ENCODE measurements at places on chromosomes 3 and 15.

DNA sequence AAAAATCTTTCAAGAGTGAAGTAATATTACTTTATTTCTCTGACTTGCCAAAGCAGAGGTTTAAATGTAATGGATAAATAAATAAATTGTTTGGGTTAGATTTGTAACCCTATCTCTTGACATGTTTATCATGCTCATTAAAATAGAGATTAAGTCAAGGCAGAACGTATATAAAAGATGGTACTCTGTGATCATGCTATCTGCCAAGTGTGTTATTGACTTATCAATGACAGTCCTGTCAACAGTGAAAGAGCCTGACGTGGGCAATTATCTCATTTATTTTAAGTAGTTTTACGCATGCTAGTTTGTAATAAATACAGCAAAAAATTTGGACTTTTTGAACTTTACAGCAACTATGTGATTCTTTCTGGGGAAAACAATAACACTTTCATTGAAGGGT, 43.7 kb downstream of the PROS1 start:
- peak; percentile 53 for DNase-seq

DNA sequence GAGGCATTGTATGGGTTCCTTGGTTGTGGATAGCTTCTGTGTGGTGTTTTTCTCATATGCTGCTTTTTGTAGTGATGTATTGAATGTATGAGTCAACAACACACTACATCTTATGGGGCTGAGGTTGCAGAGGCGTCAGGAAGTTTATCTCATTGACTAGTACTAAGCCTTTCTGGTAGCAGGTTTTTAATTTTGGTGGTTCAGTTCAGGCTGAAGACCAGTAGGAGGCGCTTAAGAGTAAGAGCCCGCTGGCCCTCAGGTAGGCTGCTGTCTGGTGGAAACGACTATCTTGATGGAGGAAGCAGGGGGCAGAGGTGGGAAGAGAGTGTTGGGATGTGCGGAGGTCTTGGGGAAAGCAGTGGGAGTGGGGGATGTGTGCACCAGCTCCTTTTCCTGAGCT, 62.4 kb downstream of the RTP4 start:
- no peak for DNase-seq

DNA sequence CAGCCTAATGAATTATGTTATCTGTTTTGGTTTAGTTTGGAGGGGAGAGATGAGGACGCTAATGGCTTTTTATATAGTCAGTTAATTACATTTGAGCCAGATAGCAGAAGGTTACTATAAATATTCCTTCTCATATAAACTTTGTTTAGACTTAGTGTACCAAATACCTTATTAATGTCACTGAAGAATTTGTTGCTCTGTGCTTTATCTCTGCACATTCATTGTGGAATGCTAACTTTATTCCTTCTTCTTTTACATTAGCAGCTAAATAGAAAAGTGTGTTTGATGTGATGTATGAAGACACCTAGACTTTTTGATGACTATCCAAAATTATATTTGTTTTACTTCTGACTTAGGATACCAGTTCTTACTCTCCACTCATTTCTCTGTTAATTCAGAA, 105.2 kb downstream of the EPHA3 start:
- DNase-seq = no peak

DNA sequence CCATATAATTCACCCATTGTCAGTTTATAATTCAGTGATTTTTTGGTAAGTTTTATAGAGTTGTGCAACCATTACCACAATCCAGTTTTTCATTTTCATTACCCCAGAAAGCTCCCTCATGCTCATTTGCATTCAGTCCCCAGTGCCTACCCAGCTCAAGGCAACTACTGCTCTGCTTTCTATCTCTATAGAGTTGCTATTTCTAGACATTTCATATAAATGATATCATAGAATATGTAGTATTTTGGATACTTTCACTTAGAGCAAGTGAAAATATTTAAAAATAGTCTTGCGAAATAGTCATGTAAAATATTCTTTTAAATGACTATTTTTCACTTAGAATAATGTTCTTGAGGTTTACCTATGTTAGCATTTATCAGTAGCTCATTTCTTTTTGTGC, 42.1 kb downstream of the ZNF654 start:
- DNase-seq = no peak

DNA sequence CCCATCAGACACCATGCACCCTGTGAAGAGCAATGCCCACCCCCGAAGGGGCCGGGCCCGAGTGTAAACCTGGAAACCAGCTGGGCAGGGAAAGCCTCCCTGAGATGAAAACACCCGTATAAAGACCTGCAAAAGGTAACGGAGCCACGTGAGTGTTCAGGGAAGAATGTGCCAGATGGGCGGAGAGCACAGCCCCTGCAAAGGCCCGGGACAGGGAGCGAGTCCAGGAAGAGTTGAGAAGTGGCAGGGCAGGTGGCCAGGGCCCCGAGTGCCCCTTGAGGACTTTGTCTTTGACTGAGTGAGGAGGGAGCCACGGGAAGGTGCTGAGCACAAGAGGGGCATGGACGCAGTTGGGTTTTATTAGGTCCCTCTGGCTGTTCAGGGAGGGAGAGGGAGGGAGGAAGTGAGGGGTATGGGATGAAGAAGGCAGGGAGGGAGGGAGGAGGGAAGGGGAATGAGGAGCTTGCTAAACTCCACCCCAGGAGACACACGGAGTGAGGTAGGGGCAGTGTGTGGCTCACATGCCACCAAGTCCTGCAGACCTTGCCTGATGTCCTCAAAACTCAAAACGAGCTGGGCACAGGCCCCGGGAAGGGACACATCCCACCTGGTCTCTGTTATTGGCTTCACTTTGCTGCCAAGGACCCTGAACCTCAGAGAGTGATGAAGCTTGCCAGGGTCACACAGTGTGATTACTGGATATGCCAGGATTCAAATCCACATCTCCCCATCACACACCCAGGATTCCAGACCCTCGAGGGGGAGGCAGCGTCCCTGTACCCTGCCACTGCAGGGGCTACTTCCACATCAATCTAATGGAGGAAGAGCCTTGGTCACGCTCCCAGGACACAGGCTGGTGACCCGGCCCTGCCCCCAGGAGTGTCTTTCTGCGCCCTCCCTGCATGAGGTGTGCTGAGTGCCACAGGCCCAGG, 49.1 kb upstream of the IQSEC1 start:
- no peak for DNase-seq

GRCh38 chr3:52865994-52866393, 31.2 kb upstream of the MUSTN1 start:
- no peak for DNase-seq

DNA sequence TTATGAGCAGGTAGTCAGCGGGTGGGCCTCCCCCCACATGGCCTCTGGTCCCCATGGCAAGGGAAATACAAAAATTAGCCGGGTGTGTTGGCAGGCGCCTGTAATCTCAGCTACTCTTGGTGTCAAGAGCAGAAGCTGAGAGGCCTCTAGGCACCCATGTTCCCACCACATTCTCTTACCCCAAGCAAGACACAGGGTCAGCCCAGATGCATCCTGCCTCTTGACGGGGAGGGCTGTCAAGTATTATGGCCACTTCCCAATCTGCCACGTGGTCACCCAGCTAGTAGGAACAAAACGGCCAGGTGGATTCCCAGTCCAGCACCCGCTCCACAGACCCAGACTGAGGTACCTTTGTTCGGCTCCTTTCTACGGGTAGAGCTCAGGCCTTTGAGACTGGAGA, 16.2 kb upstream of the SLC6A6 start:
- DNase-seq = no peak
